H7 (cell line): ENCODE measurements at places on chromosomes 7 and 10. TPM values are rescaled to one million over a fixed set of nuclear protein-coding genes. Genes with fewer than 3 reads are reported as not detected.

PAPSS2 gene
- total RNA-seq: 25.3 and 25.8 TPM in 2 replicates

ARHGEF35 gene
- 1.4 and 1.6 TPM in 2 replicates for total RNA-seq

DENND2A gene
- 10.1 and 11.9 TPM in 2 replicates for total RNA-seq

INHBA gene
- 0.04 and 0.07 TPM in 2 replicates for total RNA-seq

AVPI1 gene
- total RNA-seq: 10.6 and 13.6 TPM in 2 replicates

NAMPT gene
- 59.5 and 95.0 TPM in 2 replicates for total RNA-seq

VWC2 gene
- total RNA-seq: 0.28 and 0.59 TPM in 2 replicates

UNCX gene
- total RNA-seq: not detected in 2 replicates

CYP3A7 gene
- not detected in 2 replicates for total RNA-seq

ASAH2 gene
- 0.59 and 4.4 TPM in 2 replicates for total RNA-seq

LIPF gene
- total RNA-seq: not detected in 2 replicates

HYAL4 gene
- 0.11 TPM in 1 of 2 replicates, not detected in the other for total RNA-seq

SUN3 gene
- total RNA-seq: not detected in 2 replicates

PSMC2 gene
- total RNA-seq: 138 and 151 TPM in 2 replicates

TCAF2 gene
- total RNA-seq: 0.07 and 0.10 TPM in 2 replicates

SH2D4B gene
- not detected in 2 replicates for total RNA-seq

CXCL12 gene
- 21.1 and 42.8 TPM in 2 replicates for total RNA-seq

TMEM236 gene
- total RNA-seq: 0.03 and 0.15 TPM in 2 replicates

ADGRA1 gene
- total RNA-seq: 0.37 and 0.62 TPM in 2 replicates

PALD1 gene
- total RNA-seq: 51.9 and 53.2 TPM in 2 replicates

LRRC17 gene
- total RNA-seq: 1.0 TPM in 2 replicates

ASB10 gene
- not detected in 2 replicates for total RNA-seq

ALOX5 gene
- total RNA-seq: 0.10 and 1.1 TPM in 2 replicates
